ENCODE measurements at places on chromosomes 12 and 14.

GRCh38 chr12:15536446-15536845 lies 214.1 kb downstream of the PTPRO start:
- no peak for DNase-seq

GRCh38 chr14:103881268-103882201 lies 34.2 kb upstream of the PPP1R13B start:
- DNase-seq = no peak

GRCh38 chr12:42977451-42978230 lies 388.1 kb upstream of the PRICKLE1 start:
- DNase-seq = no peak

GRCh38 chr14:61113561-61114225 lies 132.6 kb downstream of the SLC38A6 start:
- peak; percentile 62 for DNase-seq
